CD4-positive, alpha-beta T cell treated with Interleukin-12 subunit alpha and Interleukin-12 subunit beta, for 1 hour (primary cell): ENCODE measurements at places on chromosomes 3 and 15.

DNA sequence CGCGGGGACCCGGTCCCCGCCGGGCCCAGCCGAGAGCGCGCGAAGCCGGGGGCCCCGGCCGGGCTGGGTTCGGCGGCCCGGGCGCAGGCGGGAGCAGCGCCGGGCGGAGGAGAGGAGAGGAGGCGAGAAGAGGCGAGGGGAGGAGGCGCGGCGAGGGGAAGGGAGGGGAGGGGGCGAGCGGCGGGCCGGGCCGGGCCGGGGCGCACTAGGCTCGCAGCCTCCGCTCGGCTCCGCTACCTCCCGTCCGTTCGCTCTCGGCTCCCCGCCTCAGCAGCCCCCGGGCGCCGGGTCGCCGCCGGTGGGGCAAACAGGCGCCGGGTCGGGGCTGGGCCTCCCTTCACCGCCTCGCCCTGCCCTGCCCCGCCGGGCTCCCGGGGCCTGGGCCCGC is 351 bp downstream of the INSYN1 start:
- DNase-seq: no peak

DNA sequence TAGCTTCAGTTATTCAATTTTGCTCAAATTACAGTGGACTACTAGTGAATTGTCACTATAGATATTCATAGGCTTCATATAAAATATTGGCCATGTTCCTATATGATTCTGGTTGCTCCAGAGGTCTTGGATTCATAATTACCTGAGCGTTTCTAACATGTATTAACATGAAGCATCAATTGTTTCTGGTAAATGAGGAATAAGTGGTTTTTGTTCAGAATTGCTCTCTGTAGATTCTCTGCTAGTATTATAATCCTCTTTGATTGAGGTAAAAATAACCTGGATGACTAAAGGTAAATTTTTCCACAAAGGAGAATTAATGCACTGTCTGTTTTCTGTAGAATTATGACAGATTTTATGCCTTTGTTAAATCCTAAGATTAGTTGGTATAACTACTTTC is 258.1 kb upstream of the CNTN6 start:
- DNase-seq: no peak

DNA sequence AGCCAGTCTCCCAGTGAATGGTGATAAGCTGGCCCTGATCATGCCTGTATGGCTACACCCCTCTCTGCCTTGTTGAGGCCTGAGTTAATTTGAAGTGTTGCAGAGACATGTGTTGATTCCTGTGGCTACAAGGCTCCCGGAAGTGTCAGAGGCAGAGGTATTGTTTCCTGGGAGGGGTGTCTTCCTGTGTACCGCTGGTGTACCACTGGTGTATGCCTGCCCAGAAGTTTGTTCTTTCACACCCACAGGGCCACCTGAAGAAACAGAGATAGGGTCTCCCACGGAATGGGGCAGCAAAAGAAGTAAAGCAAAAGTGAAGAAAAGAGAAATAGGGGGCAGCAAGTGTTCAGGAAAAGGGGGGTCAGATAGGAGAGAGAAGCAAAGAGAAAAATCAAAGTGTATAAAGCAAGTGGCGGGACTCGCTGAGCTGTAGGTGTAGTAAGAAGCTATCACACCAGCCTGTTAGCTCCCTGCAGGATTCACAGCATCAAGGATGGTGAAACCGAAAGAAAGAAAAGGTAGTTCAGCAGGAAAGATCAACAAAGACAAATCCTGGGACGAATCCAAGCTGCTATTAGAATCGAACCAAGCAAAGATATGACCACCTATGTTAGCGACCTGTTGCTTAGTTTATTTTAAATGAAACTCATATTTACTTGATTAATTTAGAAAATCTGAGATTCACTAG is 36.6 kb upstream of the CD47 start:
- DNase-seq: peak; percentile 80

- no peak for DNase-seq
Measured at GRCh38 chr15:66716656-66717020, 14.6 kb downstream of the SMAD6 start.

- DNase-seq: no peak
Measured at GRCh38 chr3:31959951-31960792, 20.9 kb downstream of the OSBPL10 start.

DNA sequence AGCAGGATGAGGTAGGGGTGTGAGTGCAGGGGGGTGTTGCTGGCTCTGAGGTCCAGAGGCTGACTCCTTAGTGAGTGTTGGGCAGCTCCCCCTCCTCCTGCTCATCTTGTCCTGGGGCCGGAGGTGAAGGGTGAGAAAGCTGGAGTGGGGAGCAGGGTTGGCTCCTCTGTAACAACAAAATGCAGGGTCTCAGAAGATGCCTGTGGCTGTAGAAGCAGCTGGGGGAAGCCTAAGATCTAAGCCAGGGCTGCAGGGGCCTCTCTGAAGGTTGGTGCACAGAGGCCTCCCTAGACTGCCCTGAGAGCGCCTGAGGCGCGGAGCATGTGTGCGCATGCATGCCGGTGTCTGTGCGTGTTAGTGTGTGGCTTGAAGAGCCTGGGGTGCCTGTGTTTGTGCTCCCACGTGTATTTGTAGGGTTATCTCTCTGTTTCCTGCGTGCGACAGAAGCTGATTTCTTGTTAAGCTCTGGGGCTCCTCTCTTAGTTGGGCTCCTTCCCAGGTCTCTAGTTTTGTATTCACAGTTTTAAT is 5.3 kb upstream of the HDAC11 start:
- DNase-seq: no peak

- no peak for DNase-seq
Measured at GRCh38 chr3:133396906-133397305, 3.0 kb upstream of the BFSP2 start.

- peak; percentile 52 for DNase-seq
Measured at GRCh38 chr3:11643605-11644087, at the start of gene VGLL4. Gene VGLL4, minus strand, starts transcription at chr3:11643915. Its CDS starts 397 bp downstream, at chr3:11643518.

DNA sequence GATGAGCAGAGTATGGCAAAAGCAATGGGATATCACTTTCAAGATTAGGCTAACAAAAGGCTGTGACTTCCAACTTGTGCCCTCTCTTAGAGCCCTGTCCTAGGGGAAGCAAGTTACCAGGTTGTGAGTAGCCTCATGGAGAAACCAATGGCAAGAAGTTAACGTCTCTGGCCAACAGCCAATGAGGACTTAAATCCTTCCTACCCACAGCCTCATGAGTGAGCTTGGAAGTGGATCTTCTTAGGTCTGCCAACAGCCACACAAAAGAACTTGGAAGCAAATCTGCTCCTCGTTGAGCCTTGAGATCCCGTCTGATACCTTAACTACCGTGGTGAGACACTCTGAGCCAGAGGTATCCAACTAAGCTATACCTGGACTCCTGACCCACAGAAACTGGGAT is 5.7 kb downstream of the NME9 start:
- no peak for DNase-seq

DNA sequence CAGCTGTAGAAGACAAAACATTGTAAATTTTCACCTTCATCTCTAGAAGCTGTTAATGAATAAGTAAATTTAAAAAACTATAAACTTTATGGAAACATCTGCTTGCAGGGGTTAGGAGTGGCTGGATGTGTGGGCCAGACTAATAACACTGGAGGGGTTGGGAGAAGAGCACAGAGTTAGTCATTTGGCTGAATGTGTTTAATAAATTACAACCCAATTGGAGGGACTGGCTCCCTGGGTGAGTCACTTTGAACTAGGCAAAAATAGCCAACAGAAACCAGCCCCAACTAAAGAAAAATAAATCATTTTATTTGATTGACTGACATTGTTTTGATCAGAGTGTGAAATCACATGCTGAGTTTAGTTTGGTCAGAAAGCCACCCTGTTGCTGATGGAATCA is 21.8 kb downstream of the DGKG start:
- DNase-seq: no peak

- no peak for DNase-seq
Measured at GRCh38 chr3:5072100-5072816, 49.8 kb upstream of the ARL8B start.

- no peak for DNase-seq
Measured at GRCh38 chr3:26193558-26193957, 403.7 kb downstream of the OXSM start.

GRCh38 chr3:33886015-33886414 is 87.6 kb downstream of the PDCD6IP start:
- no peak for DNase-seq

GRCh38 chr15:85313339-85313738 is 67.1 kb upstream of the AKAP13 start:
- no peak for DNase-seq

- peak; percentile 12 for DNase-seq
Measured at GRCh38 chr3:5304789-5305683, 117.5 kb downstream of the EDEM1 start.

- DNase-seq: peak; percentile 19
Measured at GRCh38 chr3:129058441-129059200, 2.0 kb upstream of the GP9 start.

DNA sequence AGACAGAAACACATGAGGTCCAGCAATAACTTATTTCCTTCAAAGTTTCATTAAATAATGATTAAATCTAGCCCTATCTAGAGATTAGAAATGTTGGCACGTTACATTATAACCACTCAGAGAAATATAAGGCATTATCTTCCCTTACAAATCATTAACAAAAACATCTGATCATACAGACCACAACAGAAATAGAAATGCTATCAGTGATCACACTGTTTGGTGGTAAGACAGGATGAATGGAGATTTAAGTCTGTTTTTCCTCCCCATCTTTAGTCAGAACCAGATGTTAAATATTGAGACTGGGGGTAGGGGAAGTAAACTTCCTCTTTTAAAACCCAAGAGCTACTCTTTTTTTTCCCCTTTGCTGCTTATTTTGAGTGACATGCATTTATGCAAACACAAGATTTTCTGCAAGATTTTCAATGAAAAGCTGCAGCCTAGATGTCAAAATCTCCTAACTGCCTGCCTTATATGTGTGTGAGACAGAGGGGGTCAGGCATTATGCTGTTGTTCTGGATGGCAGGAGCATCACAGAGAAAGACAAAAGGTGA is 70.4 kb downstream of the CBLB start:
- peak; percentile 22 for DNase-seq

GRCh38 chr3:127088511-127089351 is 104.2 kb upstream of the PRR23E start:
- no peak for DNase-seq

- no peak for DNase-seq
Measured at GRCh38 chr15:89641053-89641452, 14.2 kb downstream of the KIF7 start.

GRCh38 chr3:115790759-115791158 is 167.4 kb downstream of the GAP43 start:
- no peak for DNase-seq

GRCh38 chr3:57411715-57412114 is 119.2 kb upstream of the ASB14 start:
- DNase-seq: no peak

GRCh38 chr15:77857419-77857818 is 220.1 kb downstream of the TBC1D2B start:
- DNase-seq: no peak

GRCh38 chr3:97764407-97765238 is at the start of gene ARL6:
Gene ARL6, plus strand, starts transcription at chr3:97764758. Its CDS starts 3,350 bp downstream, at chr3:97768108.
- DNase-seq: peak; percentile 72

GRCh38 chr15:85474700-85475316 is 94.4 kb downstream of the AKAP13 start:
- no peak for DNase-seq

DNA sequence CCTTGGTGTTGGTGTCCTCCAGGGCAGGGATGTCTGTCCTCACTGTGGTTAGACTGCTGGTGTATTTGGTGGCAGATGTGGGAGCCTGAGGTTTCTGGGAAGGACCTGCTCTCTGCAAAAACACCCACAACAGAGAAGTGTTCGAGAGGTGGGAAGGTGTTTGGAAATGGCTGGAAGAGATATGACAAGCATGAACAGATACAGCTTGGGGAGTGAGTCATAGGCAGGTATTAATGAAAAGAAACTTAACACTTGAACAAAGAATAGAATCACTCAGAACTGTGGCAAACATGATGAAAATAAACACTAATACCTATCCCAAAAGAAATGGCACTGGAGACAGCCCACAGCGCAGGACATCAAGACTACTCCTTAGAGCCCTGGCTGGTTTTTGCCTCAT is 192.4 kb upstream of the RORA start:
- DNase-seq: no peak

GRCh38 chr3:51946796-51947195 is 4.6 kb downstream of the PARP3 start:
- no peak for DNase-seq

- no peak for DNase-seq
Measured at GRCh38 chr15:67708500-67708899, 116.8 kb upstream of the SKOR1 start.

GRCh38 chr15:70440416-70441138 is 322.8 kb downstream of the UACA start:
- no peak for DNase-seq

GRCh38 chr15:26759986-26760385 is 12.9 kb downstream of the GABRB3 start:
- DNase-seq: no peak

- no peak for DNase-seq
Measured at GRCh38 chr15:80948651-80949292, 40.8 kb downstream of the MESD start.

DNA sequence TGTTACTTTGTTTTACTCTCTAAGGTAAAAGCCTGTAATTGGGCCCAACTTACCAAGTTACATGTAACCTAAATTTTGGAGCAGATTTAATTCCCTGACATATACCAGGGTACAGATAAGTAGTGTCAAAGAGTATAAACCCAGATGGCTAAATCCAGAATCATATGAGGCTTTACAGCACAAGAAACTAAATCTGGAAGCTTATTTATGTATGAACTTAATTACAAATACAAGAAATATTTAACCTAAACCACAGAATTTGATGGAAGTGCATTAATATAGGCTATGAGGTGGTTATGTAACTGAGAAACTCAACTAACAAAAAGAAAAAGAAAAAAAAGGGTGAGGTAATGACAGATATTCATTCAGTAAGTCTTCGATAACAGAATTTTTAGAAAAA is 930.2 kb upstream of the ALCAM start:
- DNase-seq: no peak

- no peak for DNase-seq
Measured at GRCh38 chr3:62968128-62968527, 92.9 kb upstream of the CADPS start.

GRCh38 chr3:27758083-27758482 is 36.0 kb upstream of the EOMES start:
- no peak for DNase-seq

GRCh38 chr3:133849346-133849745 is 43.7 kb downstream of the SRPRB start:
- no peak for DNase-seq

DNA sequence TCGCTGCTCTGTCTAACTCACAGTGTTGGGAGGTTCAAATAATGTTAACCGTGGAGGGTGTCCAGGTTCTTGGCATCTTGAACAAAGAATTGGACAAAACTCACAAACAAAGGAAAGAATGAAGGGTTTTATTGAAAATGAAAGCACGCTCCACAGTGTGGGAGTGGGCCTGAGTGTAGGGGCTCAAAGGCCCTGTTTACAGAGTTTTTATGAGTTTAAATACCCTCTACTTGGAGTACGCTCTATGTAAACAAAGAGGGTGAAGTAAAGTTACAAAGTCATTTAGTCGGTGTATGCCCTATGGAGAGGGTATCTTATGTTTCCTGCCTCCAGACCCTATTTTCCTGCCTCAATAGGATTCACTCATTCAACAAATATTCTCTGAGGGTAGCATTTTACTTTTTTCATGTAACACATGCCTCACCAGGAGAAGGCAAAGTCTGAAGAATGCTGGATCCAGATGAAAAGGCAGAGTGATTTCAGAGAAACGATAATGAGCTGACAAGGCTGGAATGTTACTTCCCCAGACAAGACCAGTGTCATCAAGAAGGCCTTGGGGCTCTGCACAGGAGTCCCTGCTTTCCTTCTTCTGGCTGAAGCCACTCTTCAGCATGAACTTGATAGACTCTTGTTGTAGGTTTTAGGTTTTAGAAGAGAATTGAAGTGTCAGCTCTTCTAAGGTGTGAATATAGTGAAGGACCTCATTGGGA is 163.6 kb downstream of the FAM43A start:
- no peak for DNase-seq
